ENCODE measurements at places on chromosomes 6 and 20.

DNA sequence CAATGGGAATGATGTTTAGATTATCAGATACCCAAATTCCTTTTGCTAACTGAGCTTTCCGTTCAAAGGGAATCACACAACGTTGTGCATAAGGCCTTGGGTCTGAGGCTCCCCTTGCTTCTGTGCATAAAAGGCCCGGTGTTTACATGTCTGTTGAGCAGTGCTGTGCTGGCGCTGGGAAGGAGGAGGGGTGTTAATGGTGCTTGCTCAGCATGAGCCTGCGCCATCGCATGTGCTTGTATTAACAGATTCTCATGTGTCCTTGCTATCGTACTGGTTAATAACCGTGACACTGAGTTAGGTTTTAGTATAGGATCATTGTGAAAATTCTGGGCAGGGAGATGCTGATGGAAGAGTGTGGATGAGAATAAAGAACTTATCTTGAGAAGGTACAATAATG is 62.3 kb upstream of the TRAF3IP2 start:
- DNase-seq, result no peak

GRCh38 chr20:53408691-53409446 is 184.8 kb downstream of the ZNF217 start:
- DNase-seq, result no peak

GRCh38 chr6:39357998-39358686 is 35.6 kb upstream of the KCNK16 start:
- DNase-seq, result no peak

- no peak for DNase-seq
Observed at GRCh38 chr6:43941174-43941573, 171.2 kb downstream of the VEGFA start.

DNA sequence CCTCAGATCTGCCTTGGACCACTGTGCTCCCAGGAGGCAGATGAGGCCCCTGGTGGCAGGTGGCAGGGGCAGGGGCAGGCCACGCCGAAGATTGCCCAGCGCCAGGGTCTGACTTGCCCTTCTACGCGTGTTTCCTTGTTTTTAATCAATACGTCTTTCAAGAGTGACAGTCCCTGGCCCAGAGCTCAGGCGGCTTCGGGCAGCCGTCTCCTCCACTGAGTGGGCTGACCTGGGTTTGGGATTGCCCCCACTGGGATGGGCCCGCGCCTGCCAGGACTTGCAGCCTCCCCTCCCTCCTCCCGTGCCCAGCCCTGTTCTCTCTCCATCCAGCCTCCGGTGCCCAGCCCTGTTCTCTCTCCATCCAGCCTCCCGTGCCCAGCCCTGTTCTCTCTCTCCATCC is 21.2 kb downstream of the FRMD1 start:
- no peak for DNase-seq

- DNase-seq, result no peak
Observed at GRCh38 chr6:117829594-117830319, 77.3 kb upstream of the SLC35F1 start.

DNA sequence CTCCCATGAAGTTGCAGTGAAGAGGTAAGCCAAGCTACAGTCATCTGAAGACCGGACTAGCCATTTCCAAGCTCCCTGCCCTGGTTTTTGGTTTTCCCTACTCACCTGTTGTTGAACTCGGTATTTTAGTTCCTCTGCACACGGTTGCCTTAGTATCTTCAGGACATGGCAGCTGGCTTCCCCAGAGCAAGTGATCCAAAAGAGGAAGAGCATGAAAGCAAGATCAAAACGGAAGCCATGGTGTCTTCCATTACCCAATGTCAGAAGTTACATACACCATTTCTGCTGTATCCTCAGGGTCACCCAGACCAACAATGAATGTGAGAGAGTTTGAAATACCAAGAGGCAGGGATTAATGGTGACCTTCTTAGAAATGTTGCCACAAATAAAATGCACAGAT is 276.6 kb upstream of the CNR1 start:
- no peak for DNase-seq

DNA sequence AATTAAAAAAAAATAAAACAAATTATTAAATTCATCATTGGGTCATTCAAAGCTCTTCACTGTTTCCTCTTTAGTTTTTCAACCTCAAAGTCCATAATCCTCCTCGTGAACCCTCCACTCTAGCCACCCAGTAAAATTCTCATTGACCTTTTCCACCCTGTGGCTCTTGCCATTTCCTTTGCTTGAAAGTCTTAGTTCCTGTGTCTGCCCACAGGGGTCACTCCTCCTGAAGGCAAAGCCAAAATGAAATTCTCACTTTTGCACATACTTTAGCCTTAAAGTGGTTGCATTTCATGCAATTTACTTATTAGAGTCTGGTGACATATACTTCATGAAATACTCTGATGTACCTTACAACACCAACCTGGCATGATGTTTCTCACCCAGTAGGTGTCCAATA is 263.7 kb downstream of the BMP2 start:
- DNase-seq, result no peak

DNA sequence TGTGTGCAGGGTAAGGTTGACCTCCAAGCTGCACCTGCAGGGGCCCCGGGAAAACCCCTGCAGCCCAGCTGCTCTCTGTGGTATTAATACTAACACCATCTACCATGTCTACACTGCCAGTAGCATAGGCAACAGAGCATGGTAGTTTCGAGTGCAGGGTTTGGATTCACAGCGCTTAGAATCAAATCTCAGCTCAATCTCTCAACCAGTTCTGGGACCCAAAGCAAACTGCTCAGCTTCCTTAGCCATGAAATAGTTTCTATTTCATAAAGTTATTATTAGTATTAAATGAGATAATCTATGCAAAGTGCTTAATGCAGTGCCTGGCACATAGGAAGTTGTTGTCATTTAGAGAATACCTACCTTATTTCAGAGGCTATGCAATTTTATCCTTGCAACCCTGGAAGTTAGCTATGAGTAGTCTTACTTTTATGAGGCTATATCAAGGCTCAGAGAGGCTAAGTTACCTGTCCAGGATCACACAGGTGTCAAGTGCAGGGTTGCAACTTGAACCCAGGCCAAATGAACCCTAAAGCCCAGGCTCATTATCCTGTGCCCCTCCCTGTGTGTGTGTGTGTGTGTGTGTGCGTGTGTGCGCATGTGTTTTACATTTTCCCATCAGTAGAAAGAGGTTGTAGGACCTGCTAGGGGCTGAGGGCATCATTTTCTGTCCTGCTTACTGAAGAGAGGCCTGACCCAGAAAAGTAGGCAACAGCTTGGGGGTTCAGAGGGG is 27.6 kb upstream of the MRPS18A start:
- no peak for DNase-seq

DNA sequence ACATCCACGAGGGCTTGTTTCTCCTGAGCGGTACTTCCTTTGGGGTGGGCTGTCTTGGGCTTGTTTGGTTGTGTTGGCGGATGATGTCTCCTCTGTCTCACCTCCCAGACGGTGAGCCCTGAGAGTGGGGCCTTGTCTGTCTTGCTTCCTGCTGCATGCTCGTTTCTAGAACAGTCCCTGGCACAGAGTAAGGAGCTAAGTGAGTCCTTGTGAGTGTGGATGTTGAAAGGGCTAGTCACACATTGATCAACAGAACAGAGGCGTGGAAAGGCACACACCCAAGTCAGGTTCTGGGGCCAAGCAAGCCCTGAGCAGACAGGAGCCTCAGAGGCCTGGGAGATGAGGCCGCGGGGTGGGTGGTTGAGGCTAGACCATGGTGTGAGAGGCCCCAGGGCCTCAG is 111.0 kb downstream of the BMP7 start:
- DNase-seq, result no peak

GRCh38 chr6:36979347-36979742 is 6.7 kb downstream of the MTCH1 start:
- DNase-seq, result no peak

GRCh38 chr20:62921119-62921687 is 5.1 kb downstream of the DIDO1 start:
- peak; percentile 75 for DNase-seq

DNA sequence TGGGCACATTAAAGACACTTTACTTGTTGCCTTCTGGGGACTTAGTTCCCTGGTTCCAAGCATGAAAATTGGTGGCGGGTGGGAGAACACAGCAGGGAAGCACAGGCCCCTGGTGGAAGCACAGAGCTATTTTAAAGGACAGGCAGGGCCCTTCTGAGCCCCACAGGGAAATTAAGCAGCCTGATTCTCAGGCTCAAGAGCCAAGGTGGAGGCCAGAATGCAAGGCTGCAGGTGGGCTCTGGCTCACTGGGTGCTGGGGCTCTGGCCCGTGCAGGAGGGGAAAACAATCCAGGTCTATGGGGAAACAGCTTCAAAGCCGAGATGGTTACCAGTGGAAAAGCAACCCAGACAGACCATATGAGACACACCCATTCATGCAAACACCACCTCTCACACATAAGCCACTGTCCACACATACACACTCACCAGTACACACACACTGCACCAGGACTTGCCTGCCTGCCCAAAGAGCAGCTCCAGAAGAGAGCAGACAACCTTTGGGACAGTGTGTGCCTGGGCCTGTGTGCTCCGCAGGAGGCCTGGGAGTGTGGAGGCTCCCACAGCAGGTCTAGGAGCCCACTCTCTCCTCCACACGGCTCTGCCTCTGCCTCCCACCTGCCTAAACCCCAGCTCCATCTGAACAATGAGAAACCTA is 30.6 kb downstream of the TFEB start:
- no peak for DNase-seq

- no peak for DNase-seq
Observed at GRCh38 chr20:16580620-16581019, 7.4 kb upstream of the KIF16B start.

DNA sequence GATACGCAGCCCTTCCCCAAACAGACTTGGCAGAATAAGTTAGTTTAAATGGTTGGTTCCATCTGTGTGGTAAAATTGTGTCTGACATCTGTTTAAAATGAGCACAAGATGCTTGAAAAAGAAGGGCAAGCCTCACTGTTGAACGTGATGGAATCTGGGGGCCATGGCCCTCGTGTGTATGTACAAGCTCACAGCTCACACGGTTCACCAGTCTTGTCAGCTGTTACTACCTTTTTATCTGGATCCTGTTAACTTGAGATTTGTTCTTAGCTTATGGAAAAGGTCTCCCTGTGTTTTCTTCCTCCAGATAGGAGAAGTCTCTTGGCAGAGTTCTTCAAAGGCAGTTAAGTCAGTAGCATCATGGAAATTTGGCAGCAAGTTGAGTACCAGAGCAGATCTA is 270.6 kb downstream of the KHDC1L start:
- DNase-seq, result no peak

GRCh38 chr6:3451498-3451897 is 5.4 kb downstream of the SLC22A23 start:
- DNase-seq, result no peak

DNA sequence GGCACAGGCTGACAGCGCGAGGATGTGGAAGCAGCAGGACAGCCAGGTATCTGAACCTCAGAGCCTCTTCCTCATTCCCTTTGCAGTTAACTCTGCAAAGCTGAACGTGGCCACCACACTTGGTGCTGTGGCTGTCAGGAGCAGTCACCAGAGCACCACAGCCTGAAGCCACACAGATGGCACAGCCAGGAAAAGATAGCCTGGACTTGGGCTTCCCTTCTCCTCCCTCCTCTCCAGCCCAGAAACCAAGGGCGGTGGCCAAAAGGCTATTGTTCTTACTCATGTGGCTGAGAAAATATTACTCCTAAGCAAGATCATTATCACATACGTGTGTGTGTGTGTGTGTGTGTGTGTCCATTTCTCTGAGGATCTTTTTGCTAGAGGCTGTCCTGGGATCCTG is 39.8 kb downstream of the CD164 start:
- no peak for DNase-seq

- no peak for DNase-seq
Observed at GRCh38 chr6:49531774-49532569, 18.5 kb upstream of the C6orf141 start.
